ENCODE measurements at places on chromosomes 2 and 18.

DNA sequence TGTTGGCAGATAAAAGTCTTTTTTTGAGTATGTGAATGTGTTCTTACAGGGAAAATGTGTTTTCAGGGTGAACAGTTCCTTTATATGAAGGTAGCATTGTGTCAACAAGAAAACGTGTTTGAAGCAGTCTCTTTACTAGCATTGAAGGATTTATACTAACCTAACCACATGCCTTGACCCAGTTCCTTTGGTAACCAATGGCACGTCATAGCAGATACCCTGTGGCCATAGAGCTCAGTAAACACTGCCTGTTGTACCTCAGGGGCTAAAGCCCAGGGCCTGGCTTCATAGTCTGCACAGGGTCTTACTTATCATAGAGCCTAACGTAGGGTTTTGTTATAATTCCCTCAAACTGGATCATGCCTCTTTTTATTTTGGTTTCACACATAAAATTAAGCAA, 32.1 kb upstream of the NFU1 start:
- DNase-seq, result no peak

- DNase-seq, result no peak
Observed at GRCh38 chr2:208983486-208983885, 440.4 kb upstream of the MAP2 start.

GRCh38 chr18:77733292-77733903, 483.8 kb downstream of the GALR1 start:
- no peak for DNase-seq

DNA sequence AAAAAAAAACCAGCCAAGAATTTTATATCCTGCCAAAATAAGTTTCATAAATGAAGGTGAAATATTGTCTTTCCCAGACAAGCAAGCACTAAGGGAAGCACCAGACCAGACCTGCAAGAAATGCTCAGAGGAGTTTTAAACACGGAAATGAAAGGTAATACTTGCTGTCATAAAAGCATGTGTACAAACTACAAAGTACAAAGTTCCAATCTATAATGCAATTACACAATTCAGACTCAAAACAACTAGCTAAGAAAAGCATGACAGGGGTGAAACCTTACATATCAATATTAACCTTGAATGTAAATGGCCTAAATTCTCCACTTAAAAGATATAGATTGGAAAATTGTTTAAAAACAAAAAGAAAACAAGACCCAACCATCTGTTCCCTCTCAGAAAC, 45.0 kb upstream of the ASXL3 start:
- DNase-seq, result no peak

DNA sequence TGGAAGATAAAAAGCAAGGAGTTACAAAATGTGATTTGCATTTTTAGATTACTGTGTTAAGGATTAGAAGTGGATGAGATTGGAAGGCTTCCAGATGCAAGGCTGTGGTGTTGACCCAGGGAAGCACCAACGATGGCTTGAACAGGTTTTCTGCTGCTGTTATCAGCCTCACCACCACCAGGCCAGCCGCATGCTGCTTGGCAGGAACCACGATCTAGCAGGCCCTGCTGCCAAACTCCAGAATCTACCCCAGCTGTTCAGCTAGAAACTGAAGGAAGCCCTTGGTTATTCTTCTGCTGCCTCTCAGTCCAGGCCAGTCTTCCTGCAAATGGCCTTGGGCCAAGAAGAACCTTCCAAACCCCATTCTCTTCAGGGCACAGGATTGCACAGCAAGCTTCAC, 133.9 kb downstream of the MTCL1 start:
- no peak for DNase-seq

GRCh38 chr2:11508279-11508678, 25.6 kb upstream of the GREB1 start:
- no peak for DNase-seq

DNA sequence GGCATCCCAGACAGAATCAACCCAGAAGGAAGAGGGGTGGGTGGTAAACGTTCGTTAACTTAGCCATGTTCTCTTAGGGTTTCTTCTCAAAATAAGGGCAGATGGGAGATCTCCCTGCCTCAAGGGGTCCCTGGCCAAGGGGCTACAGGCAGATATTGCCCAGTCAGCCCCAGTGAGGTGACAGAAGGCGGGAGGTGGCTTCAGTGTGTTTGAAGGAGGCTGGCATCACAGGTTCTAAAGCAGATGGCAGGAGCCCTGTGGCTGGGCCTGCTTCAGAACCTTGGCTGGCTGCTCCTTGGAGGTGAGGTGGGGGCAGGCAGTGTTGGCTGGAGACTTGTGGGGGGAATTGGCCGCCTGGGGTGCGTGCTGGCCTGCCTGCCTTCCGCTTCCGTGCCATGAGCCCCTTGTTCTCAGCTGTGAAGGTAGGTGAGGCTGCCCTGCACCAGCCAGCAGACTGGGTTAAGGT, 23.5 kb downstream of the HPCAL1 start:
- DNase-seq, result no peak

DNA sequence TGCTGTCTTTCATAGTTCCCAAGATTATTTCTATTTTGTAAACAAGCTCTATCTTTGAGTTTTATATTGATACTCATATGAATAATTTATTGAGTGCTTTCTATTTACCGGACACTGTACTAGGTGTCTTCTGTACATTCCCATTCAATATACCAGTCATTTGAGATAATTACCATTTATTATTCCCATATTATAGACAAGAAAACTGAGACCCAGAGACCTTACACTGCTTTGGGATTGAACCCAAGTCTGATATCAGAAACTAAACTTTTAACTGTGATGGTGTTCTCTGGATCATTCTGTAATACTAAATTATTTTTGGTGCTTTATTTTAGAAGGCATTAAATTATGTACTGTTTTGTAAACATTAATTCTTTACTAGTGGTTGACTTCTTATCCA, 17.3 kb downstream of the SPOPL start:
- no peak for DNase-seq

DNA sequence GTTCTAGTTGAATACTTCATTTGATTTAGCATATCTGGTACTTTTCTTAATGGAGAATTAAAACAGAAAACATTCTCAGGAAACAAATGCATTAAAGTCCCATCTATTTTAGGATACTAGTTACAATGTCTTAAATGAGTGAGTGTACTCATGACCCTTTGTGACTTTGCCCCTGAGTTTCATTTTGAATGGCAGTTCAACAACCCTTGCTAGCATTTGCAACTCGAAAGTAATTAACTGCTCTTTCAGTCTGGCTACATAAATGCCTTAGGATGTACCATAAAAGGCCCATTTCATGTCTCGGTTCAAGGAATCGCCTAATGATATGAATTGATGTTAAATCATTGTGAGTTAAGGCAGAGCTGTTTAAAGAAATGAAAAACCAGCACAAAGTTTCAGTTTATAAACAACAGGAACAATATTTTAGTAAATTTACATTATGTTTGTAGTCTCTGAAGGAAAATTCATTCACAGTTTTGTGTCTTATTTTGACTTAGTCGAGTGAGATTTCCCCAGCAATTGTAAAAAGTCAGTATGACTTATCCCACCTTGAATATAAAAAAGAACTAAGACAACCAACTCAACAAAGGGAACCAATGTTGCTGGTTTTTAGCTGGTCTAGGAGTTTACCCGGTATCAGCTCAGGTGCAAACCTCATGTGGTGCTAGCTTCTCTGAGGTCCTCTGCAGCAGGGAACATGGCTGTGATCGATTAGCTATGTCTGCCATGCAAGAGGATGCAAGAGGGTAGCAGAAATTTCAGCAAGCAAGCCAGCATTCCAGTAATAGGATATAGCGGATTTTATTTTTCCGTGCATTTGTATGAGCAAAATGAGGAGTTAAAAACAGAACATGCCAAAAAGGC, 386.2 kb downstream of the PTPRM start:
- DNase-seq, result no peak

DNA sequence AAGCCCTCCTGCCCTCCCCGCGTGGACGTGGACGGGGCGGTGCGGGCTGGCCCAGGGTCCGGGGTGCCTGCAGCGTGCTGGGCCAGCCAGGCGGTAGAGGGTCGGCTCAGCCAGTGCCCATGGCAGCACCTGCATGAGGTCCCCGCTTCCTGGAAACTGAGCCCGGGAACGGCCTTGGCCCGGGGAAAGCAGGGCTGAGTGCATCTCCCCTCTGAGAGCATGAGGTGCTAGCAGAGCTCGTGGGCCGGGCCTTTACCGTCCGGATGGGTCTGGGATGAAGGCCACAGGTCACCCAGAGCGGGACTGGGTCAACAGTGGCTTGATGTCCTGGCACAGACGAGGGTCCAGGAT, 39.8 kb downstream of the TSHZ1 start:
- no peak for DNase-seq

GRCh38 chr2:101847661-101848339, 144.0 kb upstream of the IL1R2 start:
- DNase-seq, result no peak

- no peak for DNase-seq
Observed at GRCh38 chr2:196399722-196400691, 228.6 kb upstream of the STK17B start.

- no peak for DNase-seq
Observed at GRCh38 chr2:74544634-74545033, 9.1 kb downstream of the LOXL3 start.

DNA sequence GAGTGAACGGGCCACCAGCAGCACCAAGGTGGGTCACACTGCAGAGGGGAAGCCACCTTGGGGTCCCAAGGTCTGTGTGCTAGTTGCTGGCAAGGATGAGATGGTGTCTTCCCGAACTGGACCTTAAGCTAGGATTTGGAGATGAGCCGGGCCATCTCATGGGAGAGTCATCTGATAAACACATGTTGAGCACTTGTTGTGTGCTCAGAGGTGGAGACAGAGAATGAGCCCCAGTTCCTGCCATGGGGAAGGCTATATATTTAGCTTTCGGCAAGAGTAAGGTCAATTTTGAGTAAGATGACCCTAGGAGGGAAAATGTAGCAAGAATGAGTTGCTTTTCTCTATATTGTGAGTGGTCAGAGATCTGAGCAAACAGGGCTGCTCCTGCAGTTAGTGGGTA, 41.4 kb upstream of the RPL31 start:
- DNase-seq, result no peak

- DNase-seq, result no peak
Observed at GRCh38 chr18:50749945-50750344, 69.9 kb downstream of the MRO start.

GRCh38 chr2:221750316-221750715, 178.2 kb upstream of the EPHA4 start:
- DNase-seq, result no peak

GRCh38 chr2:32732120-32732519, 104.3 kb downstream of the TTC27 start:
- no peak for DNase-seq

- DNase-seq, result no peak
Observed at GRCh38 chr2:24026233-24026632, 16.3 kb downstream of the MFSD2B start.

- peak; percentile 38 for DNase-seq
Observed at GRCh38 chr2:26469092-26469710, 8.7 kb downstream of the OTOF start.

DNA sequence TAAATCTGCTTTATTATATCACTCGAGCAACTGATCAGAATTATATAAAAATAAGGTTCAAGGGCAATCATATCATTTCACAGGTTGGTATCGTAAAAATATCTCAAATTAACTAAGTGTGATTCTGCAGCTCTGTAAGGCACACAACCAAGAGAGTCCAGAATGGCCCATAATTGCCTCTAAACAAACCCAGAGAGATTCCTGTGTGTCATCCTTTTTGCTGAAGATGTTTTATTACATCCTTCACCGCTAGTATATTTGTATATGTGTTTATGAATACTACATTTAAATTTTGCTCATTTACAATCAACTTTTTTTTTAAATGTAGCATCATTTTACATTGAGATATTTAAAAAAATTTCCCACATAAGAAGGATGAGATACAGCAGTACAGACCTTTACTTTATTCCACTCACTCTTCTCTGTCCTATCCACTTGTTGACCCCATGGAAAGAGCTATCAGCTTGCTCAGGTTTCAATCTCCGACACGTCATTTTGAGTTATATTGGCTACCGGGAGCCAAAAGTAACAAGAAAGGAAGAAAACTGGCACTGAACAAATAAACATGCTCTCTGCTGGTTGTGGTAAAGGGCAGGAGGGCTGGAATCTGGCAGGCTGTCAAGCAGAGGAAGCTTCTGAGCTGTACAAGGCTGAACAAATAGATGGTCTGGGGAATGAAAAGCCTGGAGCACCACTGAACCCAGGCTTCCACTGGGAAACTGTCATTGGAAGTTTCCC, 23.1 kb downstream of the PLA2R1 start:
- no peak for DNase-seq

- DNase-seq, result no peak
Observed at GRCh38 chr18:23283916-23284430, 148.7 kb downstream of the CABLES1 start.

- no peak for DNase-seq
Observed at GRCh38 chr2:152613235-152613634, 104.0 kb downstream of the PRPF40A start.

DNA sequence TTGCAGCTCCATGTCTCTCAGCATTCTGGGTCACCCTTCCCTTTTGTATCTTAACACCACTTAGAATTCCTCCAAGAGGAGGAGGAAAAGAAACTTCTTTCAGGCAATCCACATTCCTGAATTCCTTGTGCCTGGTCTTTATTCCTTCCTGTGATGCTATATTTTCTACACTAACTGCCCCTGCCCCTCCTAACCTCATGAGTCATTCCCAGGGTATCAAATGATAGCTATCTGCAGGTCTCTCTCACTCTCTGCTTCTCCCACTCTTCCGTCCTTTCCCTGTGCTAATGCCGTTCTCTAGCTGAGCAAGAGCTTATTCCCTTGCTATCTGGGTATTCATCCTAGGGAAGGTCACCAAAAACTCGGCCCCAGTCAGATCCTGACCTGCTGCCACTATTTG, 395.0 kb upstream of the TCF4 start:
- no peak for DNase-seq

DNA sequence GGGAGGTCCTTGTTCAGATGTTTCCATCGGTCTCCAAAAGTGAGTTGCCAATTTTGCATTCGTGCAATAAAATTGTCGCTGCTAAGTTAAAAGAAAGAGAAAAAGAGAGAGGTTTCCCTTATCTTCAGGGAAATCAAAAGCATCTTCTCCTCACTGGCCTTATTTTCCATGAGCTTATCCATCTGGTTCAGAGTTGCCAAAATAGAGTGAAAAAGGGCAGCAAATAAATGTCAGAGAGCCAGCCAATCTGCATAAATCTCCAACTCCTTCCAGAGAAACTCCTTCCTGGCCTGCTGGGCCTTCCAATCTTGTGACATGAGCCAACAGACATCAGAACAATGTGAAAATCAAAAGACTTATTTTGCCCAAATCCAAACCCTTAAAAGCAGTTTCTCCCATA, 28.4 kb downstream of the PAX3 start:
- no peak for DNase-seq

DNA sequence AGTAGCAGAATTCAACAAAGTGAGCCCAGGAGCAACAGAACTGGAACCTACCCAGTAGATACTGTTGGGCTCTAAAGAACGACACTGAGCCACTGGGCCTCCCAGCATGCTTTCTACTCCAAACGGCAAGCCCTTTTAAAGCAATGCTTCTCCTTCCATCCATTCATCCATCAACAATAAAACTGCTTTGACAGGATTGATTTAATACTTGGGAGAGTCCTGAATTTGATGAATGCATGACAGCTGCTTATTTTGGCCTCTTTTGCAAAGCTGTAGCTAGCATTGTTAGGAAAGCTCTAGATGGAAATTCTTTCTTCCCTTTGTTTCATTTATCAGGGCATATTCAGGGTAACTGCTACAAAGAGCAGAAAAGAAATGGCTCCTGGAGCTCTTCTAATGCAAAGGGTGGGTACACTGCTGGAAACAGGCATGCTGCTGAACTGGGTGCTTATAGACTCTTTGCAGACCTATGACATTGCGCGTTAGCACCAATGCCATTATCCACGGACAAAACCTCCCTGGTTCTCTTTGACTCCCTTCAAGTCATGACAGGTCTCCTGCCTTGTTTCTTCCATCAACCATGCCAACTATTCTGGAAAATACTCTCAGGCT, 138.4 kb upstream of the HNRNPA3 start:
- DNase-seq, result no peak

GRCh38 chr18:3015204-3015592, 2.3 kb upstream of the LPIN2 start:
- DNase-seq, result no peak
